ENCODE measurements at places on chromosomes 3 and 15. TPM values are rescaled to one million over a fixed set of nuclear protein-coding genes. Genes with fewer than 3 reads are reported as not detected.

DNA sequence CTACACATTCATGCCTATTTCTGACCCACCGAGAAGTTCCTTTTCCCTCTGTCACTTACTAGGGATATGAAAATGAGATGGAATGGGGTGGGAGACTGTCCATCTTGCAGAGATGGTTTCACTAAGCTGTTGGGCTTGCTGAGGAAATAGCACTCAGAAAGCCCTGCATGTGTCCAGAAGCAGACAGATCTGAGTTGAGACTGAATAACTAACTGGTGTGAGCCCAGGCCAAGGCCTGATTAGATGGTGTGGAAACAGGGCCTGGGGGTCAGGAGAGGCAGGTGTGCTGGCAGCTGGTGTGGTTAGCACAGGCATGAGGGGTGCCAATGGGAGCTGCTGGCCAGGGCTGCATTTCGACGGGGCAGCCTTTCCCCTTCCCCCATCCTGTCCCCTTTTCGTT is 72.1 kb downstream of the CLSTN2 start:
- H3K27ac ChIP-seq, result no peak overlapping the region
- peaks cover 3% of the 10 kb centered on the region for H3K36me3 ChIP-seq
- no peaks in the 10 kb centered on the region for H3K4me1 ChIP-seq

GRCh38 chr15:94586099-94586498 is 354.7 kb downstream of the MCTP2 start:
- H3K27me3 ChIP-seq, result no peaks in the 10 kb centered on the region
- no peaks in the 10 kb centered on the region for H3K4me1 ChIP-seq
- H3K4me3 ChIP-seq, result no peak overlapping the region
- H3K27ac ChIP-seq, result no peak overlapping the region

DNA sequence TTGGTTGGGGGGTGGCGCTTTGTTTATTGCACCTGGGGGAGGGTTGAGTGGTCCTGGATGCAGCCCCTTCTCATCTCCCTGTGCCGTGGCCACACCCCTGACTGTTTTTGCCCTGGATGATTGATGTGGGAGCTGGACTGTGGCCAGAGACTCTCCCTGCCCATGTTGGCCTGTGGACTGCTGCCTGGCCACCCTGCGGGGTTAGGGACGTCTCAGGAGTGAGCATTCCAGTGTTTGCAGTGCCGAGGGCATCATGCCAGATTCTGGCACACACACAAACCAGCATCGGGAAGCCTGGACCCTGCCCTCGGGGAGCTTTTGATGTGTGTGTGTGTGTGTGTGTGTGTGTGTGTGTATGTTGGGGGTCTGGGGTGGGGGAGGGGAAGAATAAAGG is 15.8 kb downstream of the APBA2 start:
- DNase-seq, result no peak
- H3K4me1 ChIP-seq, result peaks cover 13% of the 10 kb centered on the region
- no peak overlapping the region for H3K4me3 ChIP-seq
- H3K27me3 ChIP-seq, result no peaks in the 10 kb centered on the region
- no peak overlapping the region for H3K27ac ChIP-seq

- H3K36me3 ChIP-seq, result no peaks in the 10 kb centered on the region
- H3K27me3 ChIP-seq, result peaks cover 20% of the 10 kb centered on the region
- H3K4me1 ChIP-seq, result no peaks in the 10 kb centered on the region
- H3K27ac ChIP-seq, result no peak overlapping the region
- H3K4me3 ChIP-seq, result no peak overlapping the region
- DNase-seq, result no peak
These were observed 28.7 kb upstream of the CD47 start for GRCh38 chr3:108119398-108120104.

The DZIP1L gene
- total RNA-seq, result 21.9 TPM

GRCh38 chr3:126287536-126288241 is 69.5 kb downstream of the KLF15 start:
- peak overlapping the region; percentile 63 for H3K27ac ChIP-seq
- peaks cover 19% of the 10 kb centered on the region for H3K27me3 ChIP-seq
- DNase-seq, result peak; percentile 87
- peak overlapping the region; percentile 65 for H3K4me3 ChIP-seq
- peaks cover 16% of the 10 kb centered on the region for H3K4me1 ChIP-seq
- H3K36me3 ChIP-seq, result no peaks in the 10 kb centered on the region

DNA sequence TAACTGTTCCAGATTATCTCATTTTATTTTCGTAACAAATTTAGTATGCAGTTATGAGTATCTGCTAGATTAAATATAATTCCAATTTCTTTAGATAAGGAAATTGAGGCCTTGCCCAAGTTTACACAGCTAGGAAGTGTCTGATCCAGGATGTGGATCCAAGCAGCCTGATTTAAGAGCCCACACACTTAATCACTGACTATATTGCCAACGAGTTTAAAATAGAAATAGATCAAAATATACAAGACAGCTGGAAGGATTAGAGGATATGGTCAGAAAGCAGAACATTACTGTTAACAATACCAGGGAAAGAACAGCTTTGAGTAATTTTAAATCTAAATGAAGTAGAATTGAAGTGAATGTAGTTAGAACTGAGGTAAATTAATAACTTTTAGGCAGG is 215.2 kb downstream of the C3orf38 start:
- DNase-seq, result no peak
- H3K36me3 ChIP-seq, result no peaks in the 10 kb centered on the region
- no peaks in the 10 kb centered on the region for H3K4me1 ChIP-seq
- no peak overlapping the region for H3K27ac ChIP-seq
- H3K4me3 ChIP-seq, result no peak overlapping the region

The TMEM212 gene
- not detected for total RNA-seq

DNA sequence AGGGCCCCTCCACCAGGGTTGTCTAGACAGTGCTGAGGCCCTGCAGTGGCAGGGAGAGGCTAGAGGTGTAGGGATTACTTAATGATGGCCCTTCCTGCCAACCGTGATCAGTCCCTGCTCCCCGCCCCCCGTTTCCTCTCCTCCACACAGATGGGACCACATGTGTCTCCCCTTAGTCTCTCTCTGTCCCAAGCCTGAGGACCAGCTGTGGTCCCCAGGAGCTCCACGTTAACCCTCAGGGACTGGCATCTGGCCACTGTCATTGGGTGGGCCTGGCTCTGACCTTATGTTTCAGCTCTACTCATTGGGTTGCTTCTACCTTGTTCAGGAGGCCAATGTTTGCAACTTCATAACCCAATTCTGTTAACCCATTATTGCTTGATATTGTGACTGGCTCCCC is 6.0 kb upstream of the ALPK3 start:
- DNase-seq, result no peak
- H3K27me3 ChIP-seq, result no peaks in the 10 kb centered on the region
- H3K4me1 ChIP-seq, result peaks cover 4% of the 10 kb centered on the region
- peaks cover 7% of the 10 kb centered on the region for H3K36me3 ChIP-seq

DNA sequence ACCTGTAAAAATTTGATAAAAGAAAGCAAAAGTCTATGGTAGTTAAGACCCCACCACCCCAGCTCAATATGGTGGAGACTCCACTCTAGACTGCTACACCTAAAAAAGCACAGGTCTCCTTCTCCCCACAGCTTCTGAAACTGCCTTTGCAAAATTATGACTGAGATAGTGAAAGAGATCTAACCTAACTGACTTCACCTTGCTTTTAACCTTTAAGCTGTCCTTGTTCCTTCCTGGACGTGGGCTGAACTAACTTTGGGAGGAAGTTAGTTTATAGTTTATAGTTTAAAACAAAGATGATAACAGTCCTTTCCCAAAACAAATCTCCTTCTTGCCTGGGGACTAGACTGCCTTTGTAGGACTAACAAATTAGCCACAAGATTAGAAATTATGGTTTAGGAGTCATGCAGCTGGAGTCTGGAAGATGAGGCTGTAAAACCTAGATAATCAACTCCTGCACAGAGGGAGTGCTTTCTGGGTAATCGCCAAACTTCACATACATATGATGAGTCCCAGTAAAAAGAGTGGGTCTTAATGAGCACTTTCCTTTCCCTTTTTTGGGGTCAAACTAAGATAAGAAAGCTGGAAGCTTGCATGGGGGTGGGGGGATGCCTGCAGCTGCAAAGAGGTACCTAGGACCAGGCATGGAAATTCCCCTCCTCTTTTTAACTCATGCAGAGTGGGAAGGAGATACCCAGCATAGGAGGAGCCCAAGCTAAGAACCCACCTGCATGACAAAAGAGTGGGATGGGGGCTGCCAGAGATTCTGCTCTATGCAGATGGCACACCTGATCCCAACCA is 17.5 kb downstream of the CCR8 start:
- no peaks in the 10 kb centered on the region for H3K4me1 ChIP-seq
- no peaks in the 10 kb centered on the region for H3K27me3 ChIP-seq
- H3K4me3 ChIP-seq, result no peak overlapping the region
- DNase-seq, result no peak
- no peaks in the 10 kb centered on the region for H3K36me3 ChIP-seq
- no peak overlapping the region for H3K27ac ChIP-seq

- H3K4me1 ChIP-seq, result no peaks in the 10 kb centered on the region
- DNase-seq, result no peak
- no peaks in the 10 kb centered on the region for H3K36me3 ChIP-seq
- H3K27ac ChIP-seq, result no peak overlapping the region
These were observed 108.0 kb upstream of the PRR20G start for GRCh38 chr3:127395663-127396355.

The ROPN1 gene
- not detected for total RNA-seq

The ASB14 gene
- total RNA-seq, result not detected

GRCh38 chr15:42474827-42475226 is 16.1 kb downstream of the ZNF106 start:
- H3K4me3 ChIP-seq, result no peak overlapping the region
- no peaks in the 10 kb centered on the region for H3K36me3 ChIP-seq
- peak overlapping the region; percentile 39 for H3K27ac ChIP-seq
- H3K4me1 ChIP-seq, result peaks cover 7% of the 10 kb centered on the region
- H3K27me3 ChIP-seq, result no peaks in the 10 kb centered on the region
- DNase-seq, result no peak

The PPARG gene
- 6.2 TPM for total RNA-seq

DNA sequence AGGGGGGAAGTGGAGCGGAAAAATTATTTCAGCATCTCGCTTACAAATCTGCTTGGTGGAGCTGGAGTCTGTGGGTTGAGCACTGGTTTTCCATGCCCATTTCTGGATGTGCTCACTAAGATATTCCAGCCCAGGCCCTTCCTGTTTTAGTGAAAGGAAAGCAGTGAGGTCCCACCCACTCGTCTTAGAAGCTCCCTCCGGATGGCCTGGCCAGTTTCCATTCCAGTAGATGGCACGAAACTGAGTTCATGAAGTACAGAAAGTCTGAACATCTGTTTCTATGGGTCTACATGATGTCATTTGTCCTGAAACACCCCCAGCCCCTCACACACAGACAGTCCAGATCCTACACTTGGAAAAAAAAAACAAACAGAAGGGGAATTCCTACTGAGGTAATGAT is 31.9 kb upstream of the THSD4 start:
- H3K4me1 ChIP-seq, result no peaks in the 10 kb centered on the region
- peaks cover 44% of the 10 kb centered on the region for H3K27me3 ChIP-seq
- no peaks in the 10 kb centered on the region for H3K36me3 ChIP-seq
- DNase-seq, result no peak
- no peak overlapping the region for H3K27ac ChIP-seq
- no peak overlapping the region for H3K4me3 ChIP-seq

DNA sequence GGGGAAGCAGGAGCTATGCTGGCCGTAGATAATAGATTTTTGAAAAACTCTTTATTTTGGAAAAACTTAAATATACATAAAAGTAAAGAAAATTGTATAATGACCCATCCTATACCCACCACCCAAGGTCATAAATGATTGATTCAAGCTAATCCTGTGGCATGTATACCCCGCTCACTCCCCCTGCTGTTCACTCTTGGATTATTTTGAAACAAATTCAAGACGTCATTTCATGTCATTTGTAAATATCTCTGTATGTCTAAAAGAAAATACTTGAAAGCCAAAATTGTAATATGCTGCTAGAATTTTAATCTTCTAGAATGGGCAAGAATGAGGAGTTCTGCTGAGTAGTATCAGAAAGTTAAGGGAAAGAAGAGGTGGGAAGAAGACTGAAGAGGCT is 241.7 kb downstream of the FEZF2 start:
- no peaks in the 10 kb centered on the region for H3K36me3 ChIP-seq
- peaks cover 4% of the 10 kb centered on the region for H3K27me3 ChIP-seq
- no peak overlapping the region for H3K4me3 ChIP-seq
- H3K4me1 ChIP-seq, result peaks cover 9% of the 10 kb centered on the region

DNA sequence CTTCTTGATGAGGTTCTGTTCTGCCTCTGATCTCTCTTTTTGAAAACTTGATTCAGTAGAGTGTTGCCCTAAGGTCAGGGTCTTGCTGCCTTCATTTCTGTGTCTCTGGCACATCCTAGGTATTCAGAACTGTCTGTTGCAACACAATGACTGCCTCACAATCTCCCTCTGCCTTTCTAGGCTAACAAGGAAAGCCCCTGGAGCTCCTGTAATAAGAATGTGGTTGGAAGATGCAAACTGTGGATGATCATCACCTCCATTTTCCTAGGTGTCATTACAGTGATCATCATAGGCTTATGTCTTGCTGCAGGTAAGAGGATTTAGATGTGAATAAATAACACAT is 7.0 kb downstream of the C3orf52 start:
- H3K27ac ChIP-seq, result no peak overlapping the region
- H3K36me3 ChIP-seq, result peaks cover 2% of the 10 kb centered on the region
- DNase-seq, result no peak

GRCh38 chr15:76185716-76186115 is 125.6 kb downstream of the ETFA start:
- no peak for DNase-seq
- peaks cover 19% of the 10 kb centered on the region for H3K27me3 ChIP-seq
- H3K4me1 ChIP-seq, result peaks cover 3% of the 10 kb centered on the region
- H3K27ac ChIP-seq, result no peak overlapping the region
- H3K36me3 ChIP-seq, result no peaks in the 10 kb centered on the region
- H3K4me3 ChIP-seq, result no peak overlapping the region

The PRICKLE2 gene
- total RNA-seq, result 24.7 TPM

DNA sequence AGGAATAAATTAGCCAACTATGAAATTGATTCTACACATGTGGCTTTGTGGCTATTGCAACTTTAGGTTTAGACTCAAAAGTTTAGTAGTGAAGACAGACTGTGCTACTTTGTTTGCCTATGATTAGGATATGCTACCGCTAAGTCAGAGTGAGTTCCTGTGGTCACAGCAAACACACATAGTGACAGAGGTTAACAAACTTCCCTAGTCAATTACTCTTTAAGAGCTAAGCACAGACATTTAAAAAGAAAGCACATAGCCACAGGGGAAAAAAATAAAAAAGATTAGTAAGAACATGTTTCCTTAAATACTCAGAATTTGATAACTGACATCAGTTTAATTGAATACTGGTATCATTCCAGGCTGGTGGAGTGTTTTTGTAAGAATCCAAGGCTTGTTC is 207.1 kb downstream of the GBE1 start:
- H3K27me3 ChIP-seq, result no peaks in the 10 kb centered on the region
- peaks cover 10% of the 10 kb centered on the region for H3K4me1 ChIP-seq
- peaks cover 1% of the 10 kb centered on the region for H3K36me3 ChIP-seq
- no peak overlapping the region for H3K27ac ChIP-seq

The EIF1B gene
- total RNA-seq, result 72.8 TPM

DNA sequence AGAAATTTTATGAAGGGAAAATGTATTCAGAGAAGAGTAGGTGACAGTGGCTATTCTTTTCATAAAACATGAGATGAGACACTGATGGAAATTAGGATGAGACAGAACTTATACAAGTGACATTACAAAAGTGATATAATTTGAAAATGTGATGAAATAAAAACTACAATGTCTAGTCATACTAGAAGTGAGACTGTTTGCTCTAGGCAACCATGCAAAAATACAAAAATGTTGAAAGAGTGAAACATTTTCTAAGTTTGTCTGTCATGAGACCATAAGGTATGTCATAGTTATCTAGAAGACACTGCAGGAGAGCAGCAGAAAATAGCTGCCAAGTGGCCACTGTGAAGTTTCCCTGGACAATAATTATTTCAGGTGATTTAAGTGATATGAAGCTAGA is 459.5 kb downstream of the DIPK2A start:
- no peak overlapping the region for H3K4me3 ChIP-seq
- DNase-seq, result no peak
- no peak overlapping the region for H3K27ac ChIP-seq
- no peaks in the 10 kb centered on the region for H3K36me3 ChIP-seq
